ENCODE measurements at places on chromosomes 2 and 18. TPM values are rescaled to one million over a fixed set of nuclear protein-coding genes. Genes with fewer than 3 reads are reported as not detected.

- DNase-seq, result no peak
Observed at GRCh38 chr2:239689410-239689809, 288.6 kb upstream of the HDAC4 start.

DNA sequence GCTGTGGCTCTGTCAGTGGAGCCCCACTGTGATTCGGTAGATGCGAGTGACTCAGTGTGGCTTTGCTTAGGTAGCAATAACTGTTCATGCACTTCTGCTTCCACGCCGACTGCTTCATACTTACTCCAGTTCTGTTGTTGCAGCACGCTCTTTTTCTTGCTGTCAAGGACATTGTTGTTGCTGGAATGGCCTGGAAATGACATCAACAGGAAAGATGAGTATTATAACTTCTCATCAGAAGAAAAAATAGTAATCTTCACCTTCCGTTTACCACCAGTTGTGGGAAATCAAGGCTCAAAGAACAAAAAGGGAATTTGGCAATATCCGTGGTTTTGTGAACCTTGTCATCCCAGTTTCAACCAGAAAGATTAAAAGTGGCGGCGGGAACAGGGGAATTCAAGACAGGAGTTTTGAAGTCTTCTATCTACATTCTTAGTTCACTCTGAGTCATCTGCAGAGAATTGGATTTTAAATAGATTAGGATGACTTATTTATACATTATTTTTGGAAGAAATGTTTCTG lies 8.3 kb downstream of the TM4SF20 start:
- DNase-seq, result no peak

DNA sequence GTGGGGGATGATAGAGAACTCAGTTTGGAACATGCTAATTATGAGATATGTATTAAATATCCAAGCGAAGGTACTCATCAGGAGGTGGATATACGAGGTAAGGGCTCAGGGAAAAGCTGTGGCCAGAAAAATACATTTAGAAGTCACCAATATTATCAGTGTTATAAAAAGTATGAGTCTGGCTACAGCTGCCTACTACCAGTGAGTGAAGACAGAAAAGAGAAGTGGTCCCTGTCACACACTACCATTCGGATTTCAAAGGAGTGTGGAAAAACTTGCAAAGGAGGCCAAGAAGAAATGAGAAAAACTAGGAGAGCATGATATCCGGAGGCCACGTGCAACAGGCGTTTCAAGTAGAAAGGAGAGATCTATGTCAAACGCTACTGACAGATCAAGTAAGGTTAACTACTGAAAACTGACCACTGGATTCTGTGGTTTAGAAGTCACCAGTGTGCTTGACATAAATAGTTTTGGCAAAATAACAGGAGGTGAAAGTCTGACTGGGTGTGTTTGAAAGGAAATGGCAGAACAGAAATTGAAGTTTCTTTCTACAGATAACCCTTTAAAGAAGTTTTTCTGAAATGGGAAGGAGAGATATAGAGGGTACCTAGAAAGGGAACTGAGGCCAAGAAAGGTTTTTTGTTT lies 118.7 kb upstream of the DNMT3A start:
- no peak for DNase-seq

PRLH gene
- not detected for total RNA-seq

DCDC2C gene
- not detected for total RNA-seq

DNA sequence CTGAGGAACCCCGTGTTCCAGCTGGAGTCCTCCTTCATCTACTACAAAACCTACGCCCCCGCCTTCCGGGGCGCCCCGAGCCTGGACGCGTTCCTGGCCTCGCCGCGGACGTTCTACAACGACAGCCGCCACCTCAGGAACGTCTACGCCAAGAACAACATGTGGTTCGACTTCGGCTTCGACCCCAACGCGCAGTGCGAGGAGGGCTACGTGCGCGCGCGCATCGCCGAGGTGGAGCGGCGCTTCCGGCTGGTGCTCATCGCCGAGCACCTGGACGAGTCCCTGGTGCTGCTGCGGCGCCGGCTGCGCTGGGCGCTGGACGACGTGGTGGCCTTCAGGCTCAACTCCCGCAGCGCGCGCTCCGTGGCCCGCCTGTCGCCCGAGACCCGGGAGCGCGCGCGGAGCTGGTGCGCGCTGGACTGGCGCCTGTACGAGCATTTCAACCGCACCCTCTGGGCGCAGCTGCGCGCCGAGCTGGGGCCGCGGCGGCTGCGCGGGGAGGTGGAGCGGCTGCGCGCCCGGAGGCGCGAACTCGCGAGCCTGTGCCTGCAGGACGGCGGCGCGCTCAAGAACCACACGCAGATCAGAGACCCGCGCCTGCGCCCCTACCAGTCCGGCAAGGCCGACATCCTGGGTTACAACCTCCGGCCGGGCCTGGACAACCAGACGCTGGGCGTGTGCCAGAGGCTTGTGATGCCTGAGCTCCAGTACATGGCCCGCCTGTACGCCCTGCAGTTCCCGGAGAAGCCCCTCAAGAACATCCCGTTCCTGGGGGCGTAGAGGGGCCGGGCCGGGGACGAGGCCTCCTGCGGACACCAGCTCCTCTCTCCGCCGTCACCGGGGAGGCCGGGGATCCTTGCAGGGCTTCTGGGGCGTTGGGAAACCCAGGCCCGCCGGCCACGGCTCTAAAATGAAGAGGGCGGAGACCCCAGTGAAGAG lies 5.3 kb upstream of the NEU4 start:
- no peak for DNase-seq

GRCh38 chr2:21392649-21393048 lies 268.9 kb downstream of the TDRD15 start:
- DNase-seq, result no peak

PKDCC gene
- 74.7 TPM for total RNA-seq

DNA sequence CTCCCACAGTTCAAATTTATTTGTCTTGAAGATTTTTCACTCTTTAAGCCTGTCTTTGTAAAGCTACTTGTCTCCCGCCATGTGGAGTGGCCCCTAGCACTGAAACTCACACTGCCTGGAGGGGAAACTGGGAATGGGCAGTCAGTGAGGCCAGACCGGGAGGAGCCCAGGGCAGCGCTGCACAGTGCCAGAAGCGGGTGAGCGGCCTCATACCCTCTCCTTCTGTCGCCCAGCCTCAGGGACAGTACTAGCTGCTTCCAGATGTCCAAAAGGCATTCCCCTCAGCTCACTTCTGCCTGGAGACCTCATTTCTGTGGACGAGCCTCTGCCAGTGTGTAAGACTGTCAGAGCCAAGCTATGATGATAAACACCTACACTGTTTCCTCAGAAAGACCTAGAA lies 79.9 kb downstream of the SEPTIN10 start:
- DNase-seq, result peak; percentile 55

SH3RF3 gene
- 11.2 TPM for total RNA-seq

DNA sequence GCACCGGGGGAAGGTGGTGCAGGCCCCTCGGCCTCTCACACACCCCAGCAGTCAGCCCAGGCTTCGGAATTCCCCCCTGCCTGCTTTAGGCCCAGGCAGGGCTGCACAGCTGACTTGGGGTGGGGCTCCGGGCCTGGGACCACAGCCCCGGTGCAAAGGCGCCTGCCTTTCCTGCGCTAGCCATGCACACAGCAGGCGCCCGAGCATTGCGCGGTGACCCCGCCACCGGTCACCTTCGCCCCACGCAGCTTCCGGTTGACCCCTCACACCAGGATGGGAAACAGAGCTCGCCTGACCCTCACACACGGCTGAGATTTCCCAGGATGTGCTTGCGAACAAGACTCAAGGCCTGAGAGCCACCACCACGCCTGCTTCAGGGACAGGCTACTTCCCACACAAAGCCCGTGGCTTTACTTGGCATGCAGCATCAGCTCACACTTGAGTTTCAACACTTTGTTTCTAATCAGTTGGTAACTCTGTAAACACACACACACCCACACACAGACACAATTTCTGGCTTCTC lies 46.0 kb downstream of the SLC66A2 start:
- DNase-seq, result peak; percentile 72

- DNase-seq, result no peak
Observed at GRCh38 chr2:125330133-125330532, 1305.0 kb downstream of the CNTNAP5 start.

ALKAL2 gene
- 2.7 TPM for total RNA-seq

DNA sequence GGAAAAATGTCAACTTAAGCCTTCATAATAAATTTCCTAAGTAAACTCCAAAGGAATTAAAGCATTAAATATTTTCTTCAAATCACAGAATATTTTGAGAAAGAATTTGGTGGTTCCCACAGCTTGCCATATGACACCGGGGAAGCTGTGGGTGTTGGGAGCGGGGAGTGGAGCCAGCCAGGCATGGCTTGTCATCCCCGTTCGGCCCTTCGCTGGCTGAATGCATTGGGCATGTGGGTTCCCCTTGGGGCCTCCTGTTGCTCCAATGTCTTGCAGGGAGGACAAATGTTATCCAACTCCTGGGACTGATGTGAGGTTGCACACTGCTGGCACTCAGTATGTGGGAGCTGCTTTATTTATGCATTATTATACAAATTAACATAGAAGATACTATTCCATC lies 18.6 kb downstream of the NGEF start:
- peak; percentile 69 for DNase-seq

TLX2 gene
- not detected for total RNA-seq

GRCh38 chr2:99634234-99634633 lies 144.4 kb upstream of the REV1 start:
- no peak for DNase-seq

GRCh38 chr2:186342029-186342428 lies 144.0 kb upstream of the ZC3H15 start:
- no peak for DNase-seq
